ENCODE measurements at places on chromosomes 6 and 20. TPM values are rescaled to one million over a fixed set of nuclear protein-coding genes. Genes with fewer than 3 reads are reported as not detected.

Gene SALL4
- not detected for total RNA-seq

GRCh38 chr20:49676581-49677291, 36.9 kb downstream of the B4GALT5 start:
- peak; percentile 66 for DNase-seq

- DNase-seq: peak; percentile 16
These were observed 115.9 kb downstream of the QRSL1 start for GRCh38 chr6:106745197-106745770.

GRCh38 chr6:722077-722524, 29.2 kb upstream of the EXOC2 start:
- peak; percentile 92 for DNase-seq

DNA sequence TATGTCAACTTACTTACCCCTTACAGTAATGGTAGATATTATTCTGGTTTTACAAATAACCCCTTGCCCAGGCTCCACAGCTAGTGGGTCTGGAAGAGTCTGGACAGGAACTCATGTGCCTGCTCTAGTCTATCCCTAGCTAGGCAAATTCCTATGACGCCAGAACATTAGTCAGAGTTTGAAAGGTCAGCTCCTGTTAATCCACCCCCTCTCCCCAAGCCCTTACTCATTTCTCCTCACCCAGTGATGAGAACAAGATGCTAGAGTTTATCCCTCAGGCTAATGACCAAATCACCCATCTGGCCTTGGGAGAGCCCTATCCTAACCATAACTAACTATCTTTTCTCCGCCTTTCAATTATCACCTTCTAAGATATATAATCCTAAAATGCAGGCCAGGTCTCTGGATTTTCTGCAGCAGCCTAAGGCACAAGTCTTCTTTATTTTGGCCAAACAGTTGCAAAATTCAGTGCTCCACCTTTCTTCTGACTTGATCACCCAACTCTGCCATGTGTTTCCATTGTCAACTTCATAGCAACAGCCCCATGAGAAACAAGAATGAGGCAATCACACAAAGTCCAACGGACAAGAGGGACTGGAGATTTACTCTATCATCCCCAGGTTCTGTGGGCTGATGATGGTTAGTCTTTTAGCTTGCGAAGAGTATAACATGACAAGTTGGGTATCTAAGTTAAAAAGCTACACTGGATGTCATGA, 113.3 kb downstream of the TASP1 start:
- no peak for DNase-seq

DNA sequence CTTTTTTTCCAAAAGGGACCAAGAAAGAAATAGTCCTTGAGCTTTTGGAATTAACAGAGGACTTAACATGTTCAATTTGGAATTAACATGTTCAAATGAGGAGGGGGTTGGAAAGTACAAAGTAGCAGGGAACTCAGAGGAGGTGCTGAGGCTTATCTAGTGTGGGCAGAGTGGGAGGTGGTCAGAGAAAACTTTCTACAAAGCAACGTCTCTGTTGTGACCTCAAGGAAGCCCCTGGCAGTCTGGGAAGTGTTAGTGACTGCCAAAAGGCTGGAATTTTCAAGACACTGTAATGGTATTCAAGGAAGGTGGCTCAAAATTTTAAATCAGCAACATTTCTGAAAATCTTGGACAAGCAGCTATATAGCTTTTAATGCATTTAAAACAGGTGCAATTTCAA, 7.3 kb downstream of the ECI2 start:
- DNase-seq: no peak

DNA sequence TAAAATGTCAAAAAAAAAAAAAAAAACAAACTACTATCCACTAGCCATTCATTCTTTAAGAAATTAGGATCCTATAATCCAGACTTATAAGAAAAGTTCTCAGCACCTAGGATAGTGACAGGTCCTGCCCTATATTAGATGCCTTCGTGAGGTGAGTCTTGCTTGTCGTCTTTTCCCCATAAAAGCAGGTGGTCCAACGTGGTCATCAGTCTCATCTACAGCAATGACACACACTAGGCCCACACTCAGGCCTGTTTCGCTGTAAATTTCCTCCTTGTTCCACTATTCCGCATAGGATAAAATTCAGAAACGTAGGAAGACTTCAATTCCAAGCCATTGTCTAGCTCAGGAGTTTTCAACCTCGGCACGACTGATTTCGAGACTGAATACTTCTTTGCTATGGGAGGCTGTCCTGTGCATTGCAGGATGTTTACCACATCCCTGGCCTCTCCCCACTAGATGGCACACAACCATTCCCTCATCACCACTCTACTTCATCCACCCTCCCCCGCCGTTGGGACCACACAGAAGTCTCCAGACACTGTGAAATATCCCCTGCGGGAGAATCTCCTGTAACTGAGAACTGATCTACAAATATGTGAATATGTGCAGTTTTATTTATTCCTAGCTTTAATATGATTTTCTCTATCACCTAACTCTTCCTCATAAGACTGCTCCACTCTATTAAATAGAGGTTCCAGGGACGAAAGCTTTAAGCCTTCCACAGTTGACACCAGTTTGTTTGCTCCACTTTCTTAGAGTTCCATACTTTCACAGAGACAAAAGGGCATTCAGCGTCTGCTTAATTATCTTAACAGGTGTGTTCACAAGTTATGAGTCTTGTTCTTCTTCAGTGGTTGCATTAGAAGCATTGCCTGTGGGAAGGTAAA, 346.3 kb downstream of the BMP2 start:
- DNase-seq: peak; percentile 30

Measured in mucosa of descending colon (tissue), 3 donors.